ENCODE measurements at places on chromosomes 11 and 22. TPM values are rescaled to one million over a fixed set of nuclear protein-coding genes. Genes with fewer than 3 reads are reported as not detected.

- DNase-seq, result no peak
Observed at GRCh38 chr11:78549624-78550409, 24.8 kb downstream of the NARS2 start.

DNA sequence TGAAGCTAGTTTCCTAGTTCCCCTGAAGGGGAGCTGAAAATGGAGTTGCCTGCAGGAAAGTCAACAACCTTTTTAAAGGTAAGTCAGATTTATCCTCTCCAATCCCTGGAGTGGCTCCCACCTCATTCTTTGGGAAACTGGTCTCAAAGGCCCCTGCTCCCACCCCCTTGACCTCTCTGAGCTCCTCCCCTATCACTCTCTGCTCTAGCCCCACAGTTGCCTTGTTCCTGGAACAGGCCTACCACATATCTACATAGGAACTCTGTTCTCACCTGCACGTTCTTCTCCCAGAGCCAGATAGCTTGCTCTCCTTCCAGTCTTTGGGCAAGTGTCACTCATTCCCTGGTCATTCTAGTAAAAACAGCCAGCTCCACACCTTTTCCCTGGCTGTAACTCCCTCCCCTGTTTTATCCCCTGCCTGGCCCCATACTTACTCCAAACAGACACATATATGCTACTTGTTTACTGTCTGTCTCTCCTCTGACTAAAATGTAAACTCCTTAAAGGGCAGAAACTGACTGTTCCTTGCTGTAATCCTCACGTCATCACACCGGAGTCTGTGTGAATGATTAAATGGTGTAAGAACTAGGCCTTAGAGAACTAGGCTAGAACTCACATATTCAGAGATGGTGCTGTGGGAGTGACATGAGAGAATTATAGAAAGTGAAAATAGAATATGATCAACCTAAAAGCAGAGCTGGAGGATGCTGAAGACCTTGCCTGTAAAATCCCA lies 53.3 kb downstream of the TCF20 start:
- DNase-seq, result no peak

DNA sequence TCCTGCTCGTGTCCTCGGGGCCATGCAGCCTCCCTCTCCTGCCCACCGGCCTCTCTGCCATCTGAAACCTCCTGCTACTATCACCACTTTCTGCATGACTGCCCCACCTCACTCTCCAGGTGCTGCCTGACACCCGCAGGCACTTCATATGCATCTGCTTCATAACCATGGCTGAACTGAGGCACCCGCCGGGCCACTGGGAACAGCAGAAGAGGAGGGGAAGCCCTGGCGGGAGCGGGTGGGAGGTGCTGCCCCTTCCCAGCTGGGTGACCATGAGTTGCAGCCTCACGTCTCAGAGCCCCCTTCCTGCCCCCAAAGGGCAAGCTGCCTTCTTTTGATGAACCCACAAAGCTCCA lies 21.7 kb upstream of the PICK1 start:
- no peak for DNase-seq

GRCh38 chr22:36330127-36330526 lies 57.6 kb downstream of the MYH9 start:
- DNase-seq, result no peak

DNA sequence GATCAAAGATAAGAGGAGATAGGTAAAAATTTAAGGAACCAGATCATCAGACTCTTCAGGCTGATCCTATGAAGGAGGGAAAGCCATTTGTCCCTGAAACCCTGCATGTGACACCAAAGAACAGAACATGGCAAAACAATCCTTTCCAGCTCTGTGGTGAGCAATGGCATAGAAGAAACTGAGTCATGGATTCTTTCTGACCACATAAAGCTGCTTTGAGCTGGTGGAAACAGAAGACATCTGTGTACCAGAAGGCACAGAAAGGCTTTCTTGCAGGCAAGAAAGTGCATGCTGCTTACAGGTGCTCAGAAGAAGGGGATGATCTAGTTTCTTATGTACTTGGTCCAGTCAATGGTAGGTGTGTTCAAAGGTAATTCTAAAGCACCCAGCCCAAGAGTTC lies 45.0 kb upstream of the APOA1 start:
- no peak for DNase-seq

GRCh38 chr11:72673284-72673942 lies 809 bp downstream of the PDE2A start:
- DNase-seq, result no peak

DNA sequence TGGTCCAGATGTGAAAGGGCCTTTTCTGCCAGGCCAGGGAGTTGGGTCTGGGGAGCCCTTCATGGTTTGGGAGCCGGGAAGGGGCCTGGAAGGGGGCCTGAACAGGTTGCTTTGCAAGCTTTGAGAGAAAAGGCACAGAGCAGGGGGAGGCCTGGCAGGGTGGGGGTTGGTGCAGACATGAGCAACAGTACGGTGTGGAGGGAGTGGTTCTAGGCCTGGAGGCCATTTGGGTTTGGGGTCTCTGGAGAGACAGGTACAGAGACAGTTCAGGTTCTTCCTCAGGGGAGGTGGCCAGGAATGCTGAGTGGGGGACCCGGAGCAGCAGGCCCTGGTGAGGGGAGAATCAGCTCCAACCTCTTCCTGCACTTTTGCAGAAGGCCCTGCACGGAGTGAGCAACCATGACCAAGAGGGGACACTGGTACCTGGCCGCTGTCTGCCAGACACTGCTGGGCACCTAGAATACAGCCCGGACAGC lies 1.4 kb downstream of the KDELR3 start:
- DNase-seq, result no peak

GRCh38 chr11:94722735-94723134 lies 45.4 kb upstream of the AMOTL1 start:
- DNase-seq, result no peak

DNA sequence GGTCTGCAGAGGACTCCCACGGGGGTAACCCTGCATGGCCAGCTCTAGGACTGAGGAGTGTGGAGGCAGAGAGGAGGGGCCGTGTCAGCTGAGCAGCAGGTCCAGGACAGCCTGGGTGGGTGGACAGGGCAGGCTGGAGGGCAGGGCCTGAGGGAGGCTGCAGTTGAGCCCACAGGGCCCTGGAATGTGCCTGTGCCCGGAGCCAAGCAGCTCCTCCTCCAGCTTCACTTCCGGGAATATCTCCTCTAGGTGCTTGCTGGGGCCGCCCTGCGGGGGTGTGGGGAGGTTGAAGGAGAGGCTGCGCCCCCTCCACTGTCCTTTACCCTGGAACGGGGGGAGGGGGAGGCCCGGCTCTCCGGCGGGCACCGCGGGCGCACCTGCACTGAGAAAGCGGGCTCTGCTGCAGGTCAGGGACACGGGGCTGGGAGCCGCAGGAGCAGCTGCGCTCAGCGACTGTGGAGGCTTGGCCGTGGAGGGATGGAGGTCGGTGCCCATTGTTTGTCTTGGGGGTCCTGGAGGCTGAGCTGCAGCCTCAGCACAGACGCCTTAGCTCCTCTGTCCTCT lies 1293.2 kb downstream of the BRD1 start:
- DNase-seq, result no peak

DNA sequence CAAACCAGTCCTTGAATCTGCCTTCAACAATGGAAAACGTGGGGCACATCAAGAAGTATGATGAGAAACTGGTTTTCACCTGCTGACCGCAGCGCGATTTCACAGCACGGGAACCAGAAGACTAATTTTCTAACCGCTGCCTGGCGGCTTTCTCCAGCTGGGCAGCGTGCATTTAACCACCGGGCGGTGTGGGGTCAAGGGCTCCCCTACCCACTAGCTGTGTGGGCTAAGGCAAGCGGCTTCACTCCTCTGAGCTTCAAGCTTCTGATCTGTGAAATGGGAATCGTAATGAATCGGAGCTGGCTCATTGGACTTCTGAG lies 4.2 kb downstream of the SHANK2 start:
- DNase-seq, result no peak

- no peak for DNase-seq
Observed at GRCh38 chr11:100980156-100980555, 149.5 kb downstream of the PGR start.

GRCh38 chr11:31397239-31397834 lies 27.7 kb downstream of the DNAJC24 start:
- DNase-seq, result no peak

GRCh38 chr22:21896951-21897513 lies 29.6 kb upstream of the MAPK1 start:
- no peak for DNase-seq

DNA sequence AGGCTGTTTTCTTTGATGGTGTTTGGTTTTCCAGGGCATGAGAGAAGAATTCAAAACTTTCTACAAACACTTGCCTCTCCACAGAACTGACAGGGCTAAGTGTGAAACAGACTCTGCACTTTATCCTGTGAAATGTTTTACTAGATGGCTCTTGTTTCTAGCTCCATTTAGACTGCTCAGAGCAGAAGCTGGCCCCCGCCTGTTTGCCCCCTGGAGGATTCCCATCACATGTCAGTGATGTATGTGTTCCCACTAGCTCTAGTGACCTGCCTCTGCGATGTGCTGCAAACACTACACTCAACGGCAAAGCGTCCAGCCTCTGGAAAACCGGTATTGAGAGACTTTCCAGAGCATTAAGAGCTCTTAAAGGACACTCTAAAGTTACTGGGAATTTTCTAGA lies 41.4 kb upstream of the PCF11 start:
- peak; percentile 5 for DNase-seq

DNA sequence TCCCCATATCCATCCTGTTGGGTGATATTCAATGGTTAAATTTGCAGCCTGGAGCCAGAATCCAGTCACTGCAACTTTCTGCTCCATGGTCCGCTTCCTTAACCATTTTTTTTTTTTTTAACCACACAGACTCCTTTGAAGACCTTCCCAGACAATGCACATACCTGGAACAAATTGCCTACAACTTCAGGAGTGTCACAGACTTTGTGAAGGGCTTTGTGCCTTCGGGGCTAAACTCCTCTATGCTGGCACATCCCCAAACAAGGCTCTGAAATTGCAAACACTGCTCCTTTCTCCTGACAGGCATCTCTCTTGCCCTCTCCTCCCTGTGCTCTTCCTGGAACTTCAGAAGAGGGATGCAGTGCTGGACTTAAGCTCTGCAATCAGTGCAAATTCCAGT lies 40.6 kb downstream of the TENM4 start:
- DNase-seq, result no peak

Gene VPS11
- 29.4 TPM for polyA plus RNA-seq

Gene TYR
- polyA plus RNA-seq, result 0.26 TPM

Gene C11orf58
- 176 TPM for polyA plus RNA-seq

Gene RFPL1
- not detected for polyA plus RNA-seq

Gene UBQLN3
- not detected for polyA plus RNA-seq

Gene KCNJ1
- polyA plus RNA-seq, result 0.14 TPM

Gene SYT7
- polyA plus RNA-seq, result 3.4 TPM

Gene OR1S1
- polyA plus RNA-seq, result not detected

Gene FAT3
- polyA plus RNA-seq, result 1.0 TPM

Gene PACSIN3
- 284 TPM for polyA plus RNA-seq

Gene OLFML1
- 40.9 TPM for polyA plus RNA-seq

Gene OR8G1
- polyA plus RNA-seq, result not detected

Gene BATF2
- polyA plus RNA-seq, result 0.94 TPM

Data from hindlimb muscle (tissue), 1 donor.